ENCODE measurements at places on chromosomes 6 and 20.

DNA sequence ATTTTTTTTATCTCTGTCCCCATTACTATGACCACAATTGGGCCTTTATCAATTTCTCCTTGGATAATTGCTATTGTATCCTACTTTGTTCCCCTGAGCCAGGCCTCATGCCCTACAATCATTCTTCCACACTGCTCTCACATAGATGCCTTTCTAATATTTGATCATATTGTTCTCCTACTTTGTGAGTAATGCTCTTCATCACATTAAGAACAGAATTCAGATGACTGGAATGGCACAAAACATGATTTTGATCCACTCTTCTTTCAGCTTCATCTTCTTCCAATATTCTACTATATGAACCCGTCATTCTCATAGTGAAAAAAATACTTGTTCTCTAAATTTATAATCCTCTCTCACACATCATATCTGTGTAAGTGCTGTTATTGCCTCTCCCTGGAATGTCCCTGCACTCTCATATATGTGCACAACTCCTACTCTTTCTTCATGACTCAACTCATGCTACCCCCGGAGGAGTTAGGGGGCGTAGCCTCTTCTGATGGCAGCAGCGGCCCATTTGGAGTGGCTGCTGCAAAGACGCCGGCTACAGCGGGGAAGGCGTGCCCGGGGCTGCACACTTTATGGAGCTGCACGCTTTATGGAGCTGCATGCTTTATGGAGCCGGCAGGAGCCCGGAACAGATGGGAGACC, 25.3 kb upstream of the HACE1 start:
- no peak for DNase-seq

GRCh38 chr6:107646176-107646575, 156.3 kb downstream of the SOBP start:
- no peak for DNase-seq

- no peak for DNase-seq
These were observed 323.2 kb downstream of the ADGRB3 start for GRCh38 chr6:68958327-68958726.

GRCh38 chr6:79841577-79842375, 105.6 kb downstream of the ELOVL4 start:
- DNase-seq, result no peak

DNA sequence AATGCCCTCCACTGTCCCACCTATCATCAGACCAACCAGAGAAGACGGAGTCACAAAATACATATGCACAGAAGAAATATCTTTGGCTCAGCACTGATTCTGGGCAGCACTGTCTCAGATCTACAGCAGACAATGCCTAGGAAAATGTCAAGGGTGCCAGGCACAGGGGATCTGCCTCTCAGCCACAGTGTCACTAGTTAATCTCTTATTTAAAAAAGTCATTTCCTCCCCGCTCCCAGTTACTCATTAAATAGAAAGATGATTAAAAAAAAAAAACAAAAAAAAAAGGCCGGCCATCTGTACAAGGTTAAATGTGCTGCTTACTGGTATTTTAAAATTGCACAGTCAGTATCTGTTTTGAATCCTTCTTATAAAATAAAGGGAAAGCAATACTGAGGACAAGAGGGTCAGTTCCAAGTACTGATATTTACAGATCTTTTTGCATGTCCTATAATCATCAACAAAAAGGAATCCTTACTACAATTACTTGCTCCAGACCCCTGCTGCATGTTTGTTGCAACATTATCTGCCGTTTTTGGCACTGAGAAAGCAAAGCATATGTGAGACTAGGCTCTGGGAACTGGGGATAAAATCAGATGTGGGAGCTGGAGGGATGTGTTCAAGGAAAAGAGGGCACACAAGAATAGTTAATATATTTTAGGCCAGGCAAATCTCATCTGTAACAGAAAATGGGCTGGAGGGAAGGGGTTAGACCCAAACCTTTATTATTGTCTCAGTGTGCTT, 299.3 kb downstream of the KIF16B start:
- DNase-seq, result no peak

DNA sequence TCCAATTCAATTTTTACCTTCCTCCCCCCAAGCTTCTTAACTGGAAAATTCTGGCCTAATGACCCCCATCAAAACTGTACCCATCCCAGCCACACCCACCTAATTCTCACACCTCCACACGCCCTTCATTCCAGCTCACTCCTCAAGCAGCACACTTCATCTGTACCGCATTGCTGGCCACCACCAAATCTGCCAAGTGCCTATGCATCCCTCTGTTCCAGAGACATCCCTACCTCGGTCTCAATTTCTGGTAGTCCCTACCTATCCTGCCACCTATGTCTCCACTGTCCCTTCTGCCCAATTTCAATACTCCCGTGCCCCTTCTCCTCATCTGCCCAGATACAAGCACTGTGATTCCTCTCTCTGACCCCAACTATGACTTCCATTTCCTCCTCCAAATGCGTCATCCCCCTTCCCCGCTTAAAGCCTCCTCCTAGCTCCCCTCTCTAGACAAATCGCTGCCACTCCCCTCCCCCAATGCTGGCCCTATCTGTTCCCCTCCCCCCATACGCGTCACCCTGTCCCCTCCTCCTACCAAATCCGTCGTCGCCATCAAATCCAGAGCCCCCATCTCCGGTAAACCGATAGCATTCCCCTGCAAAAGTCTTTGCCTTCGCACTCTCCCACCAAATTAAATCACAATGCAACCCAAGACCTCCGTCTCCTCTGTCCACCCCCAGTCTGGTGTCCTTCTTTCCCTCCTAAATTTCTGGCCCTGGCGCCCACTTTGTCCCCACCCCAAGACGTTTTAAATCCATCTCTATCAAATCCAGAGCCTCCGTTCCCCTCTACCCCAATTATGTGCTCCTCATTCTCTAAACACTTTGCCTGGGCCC, 1.2 kb downstream of the MTCH1 start:
- peak; percentile 25 for DNase-seq

DNA sequence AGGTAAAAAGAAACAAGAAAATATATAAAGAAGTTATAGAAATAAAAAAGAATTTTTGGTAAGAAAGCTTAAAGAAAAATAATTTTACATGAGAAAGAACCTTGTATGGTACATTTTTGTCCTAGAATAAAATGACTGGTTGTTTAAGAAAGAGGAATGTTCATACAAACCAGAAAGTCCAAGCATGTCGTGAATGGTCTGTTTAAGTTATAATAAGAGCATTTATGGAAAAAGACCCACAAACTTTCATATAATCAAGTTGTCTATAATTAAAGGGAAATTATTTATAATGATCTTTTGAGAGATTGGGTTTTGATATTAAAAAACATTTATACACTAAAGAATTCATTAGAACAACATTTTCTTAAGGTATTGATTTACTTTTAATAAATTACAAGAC, 27.8 kb upstream of the FAM110A start:
- no peak for DNase-seq

DNA sequence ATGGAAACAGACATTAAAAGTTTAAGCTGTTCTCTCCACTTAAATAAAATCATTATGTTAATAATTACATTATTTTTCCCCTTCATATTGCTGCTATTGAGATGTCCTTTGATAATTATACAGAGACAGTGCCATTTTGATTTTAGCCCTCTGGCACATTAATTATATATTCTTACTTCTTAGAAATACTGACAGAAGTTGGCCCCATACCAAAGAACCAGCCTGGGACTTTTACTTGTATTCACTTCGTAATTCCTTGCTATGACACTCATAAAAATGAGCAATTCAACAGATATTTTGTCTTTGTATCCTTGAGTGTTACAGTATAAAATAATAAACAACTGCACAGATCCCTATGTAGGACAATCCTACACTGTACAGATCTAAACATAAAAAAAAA, 743.7 kb downstream of the TBC1D32 start:
- DNase-seq, result no peak

- no peak for DNase-seq
These were observed 44.4 kb downstream of the PACSIN1 start for GRCh38 chr6:34510299-34510698.

DNA sequence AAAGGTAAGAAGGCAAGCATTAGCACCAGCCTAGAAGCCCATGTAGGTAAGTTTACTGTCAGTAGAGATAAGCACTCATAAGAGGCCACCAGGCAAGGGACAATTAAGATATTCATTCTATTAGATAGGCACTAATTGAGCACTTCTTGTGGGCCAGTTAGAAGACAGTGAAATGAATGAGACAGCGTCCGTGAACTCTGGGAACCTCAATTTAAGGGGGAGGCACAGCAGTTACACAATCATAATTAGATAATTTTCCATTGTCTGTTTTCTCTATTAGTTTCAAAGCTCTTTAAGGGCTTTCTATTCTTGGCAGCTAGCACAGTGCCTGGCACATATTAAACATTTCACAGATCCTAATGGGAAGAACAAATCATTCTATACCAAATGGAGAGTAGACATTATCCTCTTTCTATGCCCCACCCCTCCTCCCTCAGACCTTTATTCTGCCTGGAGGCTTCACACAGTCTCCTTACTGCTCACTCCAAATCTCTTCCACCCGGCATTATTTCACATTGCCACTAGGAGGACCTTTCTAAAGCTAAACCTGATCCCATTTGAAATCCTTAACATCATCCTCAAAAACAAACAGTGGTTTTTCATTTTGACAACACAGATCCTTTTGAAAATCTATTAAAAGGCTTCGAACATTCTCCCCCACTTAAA, 529.6 kb downstream of the ADGRB3 start:
- no peak for DNase-seq

DNA sequence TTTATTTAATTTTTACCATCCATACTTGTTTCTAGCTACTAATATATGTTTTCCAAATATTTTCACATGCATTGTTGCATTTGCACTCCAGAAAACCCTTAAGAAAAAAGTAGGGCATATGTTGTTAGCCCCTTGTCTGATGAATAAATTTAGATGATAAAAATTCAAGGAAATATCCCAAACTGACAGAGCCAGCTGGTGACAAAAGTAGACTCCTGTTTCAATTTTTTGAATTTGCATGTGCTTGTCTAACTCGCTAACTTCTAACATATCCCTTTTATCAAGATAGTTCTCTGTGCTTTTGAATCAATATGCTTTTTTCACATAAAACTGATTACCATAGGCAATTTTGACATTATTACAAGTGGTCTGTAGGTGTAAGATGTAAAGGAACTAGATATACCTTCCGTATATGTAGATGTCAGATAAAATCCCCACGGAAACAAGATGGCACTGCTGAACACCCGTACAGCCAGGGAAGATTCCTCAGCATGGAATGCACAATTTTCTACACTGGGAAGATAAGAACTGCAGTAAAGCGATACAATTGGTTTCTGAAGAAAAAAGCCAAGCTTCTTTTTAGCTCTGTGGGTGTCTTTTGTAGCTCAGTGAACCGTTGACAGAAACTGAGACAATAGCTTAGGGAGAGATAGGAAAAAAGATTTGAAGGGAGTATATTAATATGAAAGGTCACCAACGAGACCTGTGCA, 437.6 kb upstream of the RNF217 start:
- DNase-seq, result no peak

- no peak for DNase-seq
These were observed 54.7 kb downstream of the FGD2 start for GRCh38 chr6:37060195-37060559.

DNA sequence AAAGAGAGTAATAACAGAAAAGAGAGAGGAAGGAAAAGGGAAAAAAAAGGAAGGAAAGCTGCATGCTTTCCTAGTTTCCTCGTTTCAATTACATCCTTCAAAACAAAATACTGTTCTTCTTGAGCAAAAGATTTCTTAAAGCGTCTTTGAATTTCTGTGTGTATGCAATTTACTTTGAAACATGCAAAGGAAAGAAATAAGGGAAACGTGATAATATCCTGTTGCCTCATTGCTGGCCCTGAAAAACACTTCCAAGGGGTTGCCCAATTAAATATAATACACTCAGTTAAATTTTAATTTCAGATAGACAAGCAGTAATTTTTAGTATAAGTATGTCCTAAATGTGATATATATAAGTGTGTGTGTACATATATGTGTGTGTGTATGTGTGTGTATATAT, 51.2 kb upstream of the TPD52L1 start:
- no peak for DNase-seq

Measured in naive B cell (primary cell).